Peyer's patch (tissue), 4 donors: ENCODE measurements at places on chromosomes 4 and X. TPM values are rescaled to one million over a fixed set of nuclear protein-coding genes. Genes with fewer than 3 reads are reported as not detected.

GRCh38 chr4:36281384-36282106, at the start of gene DTHD1:
DTHD1 (plus strand) TSS chr4:36281616; CDS start chr4:36281759, 143 bp downstream.
- H3K4me3 ChIP-seq, result peak within 1 kb of the TSS; percentile 17
- no peak for DNase-seq
- no peaks in the 10 kb centered on the region for H3K27me3 ChIP-seq
- no peaks in the 10 kb centered on the region for H3K36me3 ChIP-seq
- H3K4me1 ChIP-seq, result no peaks in the 10 kb centered on the region

DNA sequence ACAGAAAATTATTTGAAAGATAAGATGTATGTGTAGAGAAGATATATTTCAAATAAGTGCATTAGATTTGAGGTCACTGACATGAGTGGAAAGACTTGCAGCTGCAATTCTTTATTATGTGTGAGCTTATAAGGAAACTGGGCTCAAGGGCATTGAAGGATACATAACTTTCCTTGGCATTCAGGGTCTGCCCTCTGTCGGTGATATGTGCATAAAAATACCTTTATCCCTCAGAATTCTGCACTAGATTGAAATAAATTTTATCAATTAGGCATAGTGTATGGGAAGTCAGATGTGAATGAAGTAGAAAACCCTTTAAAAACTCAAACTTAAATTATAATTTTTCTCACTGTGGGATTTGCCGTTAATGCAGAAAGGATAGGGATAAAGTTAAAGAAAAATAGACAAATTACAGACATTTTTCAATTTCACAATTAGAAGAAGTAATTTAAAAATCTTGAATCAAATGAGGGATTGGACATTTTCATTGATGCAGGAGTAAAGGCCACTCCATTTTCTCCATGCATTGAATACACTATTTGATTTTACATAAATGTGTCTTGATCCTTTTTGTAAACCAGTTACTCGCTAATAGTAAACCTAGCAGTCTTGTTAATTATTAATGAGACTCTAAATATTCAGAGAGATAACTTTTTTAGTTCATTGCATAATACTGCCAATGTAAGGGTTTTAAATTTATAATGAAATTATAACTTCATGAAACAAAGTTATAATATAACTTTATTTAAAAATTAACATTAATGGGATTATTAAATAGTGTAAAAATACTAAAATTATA, 21.0 kb upstream of the ETNPPL start:
- DNase-seq, result no peak
- no peaks in the 10 kb centered on the region for H3K4me1 ChIP-seq
- H3K27me3 ChIP-seq, result no peaks in the 10 kb centered on the region
- H3K4me3 ChIP-seq, result no peak overlapping the region
- H3K36me3 ChIP-seq, result no peaks in the 10 kb centered on the region
- no peak overlapping the region for H3K27ac ChIP-seq

DNA sequence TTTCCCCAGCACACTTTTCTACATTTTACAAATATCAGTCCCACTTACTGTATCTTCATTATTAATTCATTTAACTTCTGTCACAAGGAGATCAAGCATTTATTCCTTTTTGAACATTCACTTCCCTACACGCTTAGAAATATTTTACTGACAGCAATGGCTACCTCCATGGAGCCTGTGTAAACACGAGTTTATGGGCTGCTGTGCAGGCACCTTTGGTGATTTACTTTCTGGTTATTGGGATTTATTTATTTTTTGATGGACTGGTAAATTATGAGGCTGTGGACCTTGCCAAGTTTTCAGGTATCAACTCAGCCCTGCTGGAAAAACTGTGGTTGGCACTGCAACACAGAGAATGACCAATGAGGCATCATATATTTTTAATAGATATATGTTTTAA, 45.4 kb upstream of the PAQR3 start:
- H3K4me3 ChIP-seq, result no peak overlapping the region
- no peaks in the 10 kb centered on the region for H3K27me3 ChIP-seq
- no peak for DNase-seq
- H3K36me3 ChIP-seq, result no peaks in the 10 kb centered on the region
- no peaks in the 10 kb centered on the region for H3K4me1 ChIP-seq

- no peaks in the 10 kb centered on the region for H3K4me1 ChIP-seq
- H3K36me3 ChIP-seq, result no peaks in the 10 kb centered on the region
- no peak for DNase-seq
- H3K4me3 ChIP-seq, result no peak overlapping the region
- H3K27me3 ChIP-seq, result no peaks in the 10 kb centered on the region
Observed at GRCh38 chr4:38377195-38377594, 286.8 kb upstream of the KLF3 start.

DNA sequence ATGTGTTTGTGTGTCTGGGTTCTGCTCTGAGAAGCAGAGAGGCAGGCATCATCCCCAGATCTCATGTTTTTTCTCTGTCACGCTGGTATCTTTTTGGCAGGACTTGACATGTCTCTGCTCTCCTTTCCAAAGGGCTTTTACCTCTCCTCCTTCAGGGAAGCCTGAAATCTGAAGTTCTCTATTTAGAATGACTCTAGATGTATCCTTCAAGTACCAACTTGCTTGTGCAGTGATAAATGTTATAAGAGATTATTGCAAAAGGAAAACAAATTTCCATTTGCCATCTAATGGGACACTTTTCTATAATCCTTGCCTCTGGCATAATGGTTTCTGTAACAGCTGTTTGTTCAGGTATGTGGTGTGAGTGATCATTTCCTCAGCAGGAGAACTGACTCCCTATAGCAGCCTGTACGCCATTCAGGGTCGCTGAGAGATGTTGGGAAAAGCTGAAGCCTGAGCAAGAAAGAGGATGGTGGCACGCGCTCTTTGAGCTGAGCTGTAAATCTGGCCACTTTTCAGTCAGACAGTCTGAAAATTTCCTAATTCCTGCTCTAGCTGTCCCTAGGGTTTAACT, 72.5 kb downstream of the CNGA2 start:
- no peak overlapping the region for H3K27ac ChIP-seq
- no peaks in the 10 kb centered on the region for H3K36me3 ChIP-seq
- H3K27me3 ChIP-seq, result no peaks in the 10 kb centered on the region
- H3K4me1 ChIP-seq, result no peaks in the 10 kb centered on the region

DNA sequence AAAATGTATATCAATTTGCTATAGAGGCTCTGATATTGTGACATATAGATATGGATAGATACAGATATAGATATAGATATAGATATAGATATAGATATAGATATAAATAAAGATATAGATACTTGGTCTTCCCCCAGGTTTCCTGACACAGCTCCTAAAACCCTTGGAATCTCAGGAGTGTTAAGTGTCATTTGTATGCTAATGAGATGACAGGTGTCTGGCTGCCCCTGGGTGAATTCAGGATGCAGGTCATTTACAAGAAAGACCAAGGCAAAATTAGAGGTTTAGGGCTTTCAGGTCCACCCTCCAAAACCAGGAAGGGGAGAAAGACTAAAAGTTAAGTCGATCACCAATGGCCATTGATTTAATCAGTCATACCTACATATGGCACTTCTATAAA, 1034.8 kb downstream of the PDHA2 start:
- H3K4me3 ChIP-seq, result no peak overlapping the region
- DNase-seq, result no peak
- H3K27me3 ChIP-seq, result no peaks in the 10 kb centered on the region
- no peak overlapping the region for H3K27ac ChIP-seq

The HPGDS gene
- 3.9 TPM for total RNA-seq
